ENCODE measurements at places on chromosomes 4 and X.
A peak's percentile ranks its signal among the peaks of the same experiment; 100 is the strongest.

DNA sequence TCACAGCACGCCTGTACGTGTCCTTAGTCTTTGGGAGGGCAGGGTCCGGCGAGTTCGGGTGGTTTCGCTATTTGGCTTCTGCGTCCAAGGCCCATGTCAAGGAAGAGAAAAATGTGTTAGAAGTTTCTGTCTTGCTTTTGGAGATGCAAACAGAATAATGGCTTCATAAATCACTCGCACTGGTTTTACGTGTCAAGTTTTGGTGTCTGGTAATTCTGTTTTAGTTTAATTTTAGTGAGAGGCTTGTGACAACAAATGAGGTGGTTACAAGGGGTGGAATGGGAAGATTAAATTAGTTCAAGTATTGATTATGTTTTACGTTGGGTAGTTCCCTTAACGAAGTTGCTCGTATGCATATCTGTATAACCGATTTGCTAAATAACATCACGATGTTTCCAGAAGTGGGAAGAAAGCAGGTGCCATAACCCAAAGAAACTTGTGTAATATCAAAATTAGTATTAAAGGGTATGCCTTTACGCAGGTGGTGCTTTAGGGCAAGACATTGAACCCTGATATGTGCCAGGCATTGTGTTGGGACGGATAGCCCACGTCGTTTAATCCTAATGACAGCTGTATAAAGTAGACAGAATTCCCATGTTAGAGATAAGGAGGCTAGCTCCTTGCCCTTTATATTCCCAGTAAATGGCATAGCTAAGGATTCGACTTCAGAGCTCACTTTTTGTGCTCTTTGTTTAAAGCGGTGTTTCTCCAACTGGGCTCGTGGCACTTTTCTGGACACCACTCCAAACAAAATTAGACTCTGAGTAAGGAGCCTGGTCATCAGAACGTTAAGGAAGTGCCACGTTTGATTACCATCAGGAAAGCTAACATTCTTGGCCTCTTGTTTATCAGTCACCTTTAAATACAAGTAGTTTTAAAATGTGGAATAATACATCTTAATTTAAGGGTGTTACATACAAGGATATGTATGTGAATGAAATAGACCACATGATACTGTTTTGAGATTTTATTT, 843 bp downstream of the RPL34 start:
- no peak for DNase-seq

- no peak for DNase-seq
These were observed 593 bp upstream of the JAKMIP1 start for GRCh38 chr4:6200922-6201362.

DNA sequence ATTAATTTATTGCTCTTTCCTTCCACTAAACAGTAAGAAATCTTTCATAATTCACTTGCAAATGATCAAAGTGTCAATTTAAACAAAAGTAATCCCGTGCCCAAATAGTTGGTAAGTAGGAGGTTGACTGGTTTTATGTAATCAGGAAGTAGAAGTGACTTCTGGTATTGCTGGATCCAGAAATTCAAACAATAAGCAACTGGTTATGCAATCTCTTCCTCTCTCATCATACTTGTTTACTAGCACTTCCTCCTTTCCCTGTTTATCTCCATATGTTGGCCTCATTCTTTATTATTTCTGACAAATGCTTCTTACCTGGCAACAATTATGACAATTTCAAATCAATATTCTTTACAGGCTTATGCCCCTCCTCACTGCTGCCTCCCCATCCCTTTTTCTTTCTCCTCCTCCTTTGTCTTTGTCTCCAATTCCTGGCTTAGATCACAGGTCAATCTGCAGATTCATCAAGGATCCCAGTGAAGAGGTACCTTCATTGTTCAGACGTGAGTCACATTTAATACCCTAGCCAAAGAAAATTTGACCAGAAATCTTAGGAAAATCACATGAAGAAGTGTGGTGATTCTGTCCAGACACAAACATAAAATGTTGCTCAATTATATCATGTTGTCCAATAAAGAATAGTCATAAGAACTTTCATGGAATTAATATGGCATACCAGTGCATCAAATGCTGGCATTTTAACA, 323.2 kb upstream of the PCDH7 start:
- DNase-seq, result no peak

GRCh38 chrX:24601858-24602257, 45.3 kb downstream of the PCYT1B start:
- DNase-seq, result no peak

- DNase-seq, result peak; percentile 16
These were observed 24.0 kb downstream of the CYTL1 start for GRCh38 chr4:4995103-4995907.

- no peak for DNase-seq
These were observed 13.3 kb downstream of the IDS start for GRCh38 chrX:149491812-149492211.

DNA sequence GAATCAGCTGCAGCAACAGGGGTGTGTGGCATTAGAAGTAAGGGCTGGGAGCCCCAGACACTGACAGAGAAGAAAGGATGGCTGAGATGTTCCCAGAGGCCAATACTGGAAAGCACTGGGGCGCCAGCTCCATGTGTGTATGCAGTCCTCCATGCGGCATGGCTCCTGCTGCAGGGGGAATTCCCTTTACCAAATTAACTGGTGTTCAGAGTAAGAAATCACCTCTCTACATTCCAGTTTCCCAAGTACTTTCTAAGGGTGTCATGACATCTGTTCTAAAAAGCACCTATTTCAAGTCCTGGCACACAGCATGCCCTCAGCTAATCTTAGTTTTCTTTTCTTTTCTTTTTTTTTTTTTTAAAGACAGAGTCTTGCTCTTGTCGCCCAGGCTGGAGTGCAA, 98.0 kb downstream of the MAML3 start:
- no peak for DNase-seq

DNA sequence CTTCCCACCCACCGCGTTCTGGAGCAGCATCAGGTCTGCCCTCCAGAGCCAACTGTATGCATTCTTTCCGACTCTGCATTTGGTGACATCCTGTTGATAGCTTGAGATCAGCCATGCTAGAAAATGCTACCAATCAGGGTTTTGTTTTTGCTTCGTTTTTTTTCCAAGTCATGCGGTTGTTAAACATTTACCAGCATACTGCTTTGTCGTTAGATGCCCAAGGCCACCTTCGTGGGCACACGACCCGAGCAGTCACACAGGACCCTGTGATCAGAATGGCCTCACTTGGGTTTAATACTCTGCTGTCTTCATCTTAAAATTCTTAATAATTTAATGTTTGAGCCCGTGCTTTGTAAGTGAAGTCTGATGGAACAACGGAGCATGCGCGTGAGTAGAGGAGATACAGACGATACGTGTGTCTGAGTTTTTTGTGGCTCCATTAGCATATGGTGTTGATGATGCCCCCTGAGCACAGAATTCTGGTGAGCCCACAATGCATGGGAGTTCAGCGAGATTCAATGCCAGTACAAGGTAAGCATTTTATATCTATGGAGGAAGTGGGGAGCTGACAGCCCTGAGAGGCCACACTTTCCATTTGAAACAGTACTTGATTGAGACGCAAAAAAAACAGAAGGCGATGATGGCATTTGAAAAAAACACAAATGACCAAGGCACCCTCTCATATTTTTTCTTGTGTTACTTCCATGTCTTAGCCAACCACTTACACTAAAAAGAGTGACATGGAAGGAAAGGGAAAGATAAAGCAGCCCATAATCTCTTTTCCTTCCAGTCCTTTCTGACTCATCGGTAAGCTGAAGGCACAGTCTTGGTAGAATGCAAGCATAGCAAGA, 323.6 kb downstream of the BCOR start:
- peak; percentile 33 for DNase-seq

GRCh38 chrX:133570549-133570948, 155.3 kb upstream of the GPC4 start:
- DNase-seq, result no peak

DNA sequence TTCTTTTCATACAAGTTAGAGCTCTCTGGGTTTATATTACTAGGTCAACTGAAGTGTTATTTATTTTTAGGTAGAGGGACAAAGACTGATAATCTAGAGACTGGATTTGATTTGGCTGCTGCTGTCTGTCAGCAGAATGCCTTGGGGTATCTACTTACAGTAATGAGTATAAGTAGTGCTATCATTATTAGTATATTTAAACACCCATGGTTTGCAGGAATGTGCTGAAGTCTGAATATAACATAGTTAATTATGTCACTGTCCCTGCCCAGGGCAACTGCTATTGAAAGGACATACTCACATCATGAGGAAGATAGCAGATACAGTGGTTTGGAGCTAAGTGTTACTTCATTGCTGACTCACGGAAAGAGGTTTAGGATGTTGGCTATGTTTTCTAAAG, 76.2 kb downstream of the PRRG1 start:
- DNase-seq, result no peak

DNA sequence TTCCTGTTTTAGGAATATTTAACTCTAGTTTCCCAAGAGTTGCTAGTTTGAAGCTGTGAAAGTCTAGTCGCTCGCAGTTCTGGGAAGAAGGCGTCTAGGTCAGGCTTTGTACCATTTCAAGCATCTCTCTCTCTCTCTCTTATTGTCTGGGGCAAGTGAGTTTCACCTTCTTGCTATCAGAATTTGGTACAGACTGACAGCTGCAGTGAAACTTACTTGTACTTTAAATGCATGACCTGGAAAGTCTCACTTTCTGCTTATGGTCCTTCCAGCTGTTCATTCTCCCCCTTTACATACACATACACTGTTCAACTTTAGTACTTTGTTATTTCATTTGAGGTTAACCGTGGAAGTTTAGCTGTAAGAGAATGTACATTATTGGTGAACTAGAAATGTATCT, 4.4 kb downstream of the FRMPD4 start:
- no peak for DNase-seq

GRCh38 chrX:51568586-51568985, 50.1 kb downstream of the CENPVL3 start:
- no peak for DNase-seq

GRCh38 chr4:1328267-1329155, 18.5 kb upstream of the UVSSA start:
- DNase-seq, result no peak

- DNase-seq, result no peak
These were observed 23.7 kb downstream of the MAOA start for GRCh38 chrX:43679778-43680177.

DNA sequence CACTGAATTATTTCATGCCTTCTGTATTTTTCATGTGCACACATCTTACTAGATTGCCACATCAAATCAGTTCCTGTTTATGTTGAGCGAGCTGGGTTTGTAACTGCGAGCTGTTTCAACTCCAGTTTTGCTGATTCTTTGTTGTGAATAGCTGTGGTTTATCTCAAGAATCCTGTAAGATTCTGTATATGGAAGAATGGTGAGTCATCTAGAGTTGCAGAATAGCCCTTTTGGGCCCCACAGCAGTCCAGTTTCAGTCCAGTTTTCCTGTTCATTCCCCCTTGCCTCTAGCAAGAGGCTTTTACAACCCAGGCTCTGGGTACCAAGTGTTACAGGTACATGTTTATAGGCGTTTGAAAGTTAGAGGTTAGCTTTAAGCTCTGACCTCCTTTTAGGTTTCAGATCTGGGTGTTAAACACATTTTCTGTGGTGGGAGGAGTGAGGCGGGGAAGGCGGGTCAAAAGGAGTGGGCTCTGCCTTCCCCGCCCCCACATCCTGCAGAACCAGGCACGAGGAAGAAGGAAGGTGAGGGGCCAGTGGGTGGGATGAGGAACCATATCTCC, 32.7 kb downstream of the TBC1D14 start:
- DNase-seq, result peak; percentile 35

DNA sequence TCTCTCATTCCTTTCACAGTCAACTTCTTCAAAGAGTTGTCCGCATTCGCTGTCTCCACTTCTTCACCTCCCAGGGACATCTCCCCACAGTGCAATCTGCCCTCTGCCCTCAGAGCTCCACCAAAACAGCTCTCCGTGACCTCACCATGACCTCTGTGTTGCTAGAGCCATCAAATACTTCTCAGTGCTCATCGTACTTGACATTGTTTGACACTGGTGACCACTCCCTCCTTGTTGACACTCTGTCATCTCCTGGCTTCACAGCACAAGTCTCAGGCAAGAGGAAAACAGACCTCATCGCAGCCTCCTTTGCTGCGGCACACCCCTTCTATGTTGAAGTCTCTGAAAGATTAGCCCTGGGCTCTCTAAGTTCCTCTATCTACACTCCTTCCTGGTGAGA, 90.5 kb upstream of the CCDC160 start:
- DNase-seq, result no peak

DNA sequence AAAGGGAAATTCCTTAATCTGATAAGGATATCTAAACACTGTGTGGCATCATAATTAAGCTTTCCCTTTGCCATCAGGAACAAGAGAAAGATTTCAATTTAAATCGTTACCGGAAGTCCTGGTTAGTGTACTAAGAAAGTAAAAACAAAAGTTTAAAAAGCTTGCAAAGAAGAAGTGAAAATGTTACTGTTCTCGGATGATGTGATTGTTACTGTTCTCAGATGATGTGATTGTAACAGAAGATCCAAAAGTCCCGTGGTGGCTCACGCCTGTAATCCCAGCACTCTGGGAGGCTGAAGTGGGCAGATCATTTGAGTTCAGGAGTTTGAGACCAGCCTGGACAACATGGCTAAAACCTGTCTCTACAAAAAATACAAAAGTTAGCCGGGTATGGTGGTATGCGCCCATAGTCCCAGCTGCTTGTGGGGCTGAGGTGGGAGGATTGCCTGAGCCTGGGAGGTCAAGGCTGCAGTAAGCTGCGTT, 62.5 kb downstream of the RGS12 start:
- DNase-seq, result no peak

- DNase-seq, result no peak
These were observed 1.5 kb upstream of the IRAK1 start for GRCh38 chrX:154021131-154021611.

DNA sequence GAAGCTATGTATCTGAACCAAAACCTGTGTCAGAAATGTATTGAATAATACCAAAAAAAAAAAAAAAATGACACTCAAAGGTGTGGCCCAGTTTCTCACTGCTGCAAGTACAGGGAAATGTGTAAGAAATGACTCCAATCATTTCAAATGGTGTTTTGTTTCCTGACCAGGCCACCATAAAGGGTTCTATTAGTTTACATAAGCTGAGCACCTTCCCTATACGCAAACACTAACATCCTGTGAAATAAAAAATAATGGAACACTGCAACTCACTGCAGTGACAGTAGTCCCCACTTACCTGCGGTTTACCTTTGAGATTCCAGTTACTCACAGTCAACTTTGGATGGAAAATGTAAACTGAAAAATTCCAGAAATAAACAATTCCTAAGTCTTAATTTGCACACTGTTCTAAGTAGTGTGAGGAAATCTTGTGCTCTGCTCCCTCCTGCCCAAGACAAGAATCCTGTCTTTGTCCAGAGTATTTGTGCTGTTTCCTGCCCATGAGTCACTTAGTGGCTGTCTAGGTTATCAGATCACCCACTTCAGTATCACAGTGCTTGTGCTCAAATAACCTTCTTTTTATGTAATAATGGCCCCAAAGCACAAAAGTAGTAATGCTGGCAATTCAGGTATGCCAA, 265.3 kb downstream of the RCHY1 start:
- DNase-seq, result no peak

DNA sequence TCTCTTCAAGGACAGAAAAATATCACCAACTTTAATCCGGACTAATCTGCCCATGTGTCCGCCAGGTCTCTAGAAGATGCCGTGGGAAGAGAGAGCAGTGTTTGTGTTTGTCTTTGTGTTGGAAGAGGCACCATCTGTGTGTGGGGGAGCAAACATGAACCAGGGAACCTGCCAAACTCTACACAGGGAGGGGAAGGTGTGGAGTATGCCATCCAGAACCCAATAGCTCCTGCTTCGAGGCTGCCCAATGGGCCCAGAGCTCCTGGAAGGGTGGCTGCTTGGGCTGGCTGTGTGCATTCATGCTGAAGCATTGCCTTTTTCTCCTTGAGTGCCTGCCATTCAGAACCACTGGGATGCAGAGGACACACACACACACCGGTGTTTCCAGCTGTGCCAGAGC, 536.2 kb downstream of the MID1IP1 start:
- DNase-seq, result no peak

- no peak for DNase-seq
These were observed 201.6 kb downstream of the ADGRL3 start for GRCh38 chr4:61401771-61402170.

All from activated naive CD4-positive, alpha-beta T cell treated with anti-CD3 and anti-CD28 coated beads, Interleukin-2, amount 50 U/mL, for 16 hours (primary cell).